ENCODE measurements at places on chromosomes 13 and 19.
A peak's percentile ranks its signal among the peaks of the same experiment; 100 is the strongest.

DNA sequence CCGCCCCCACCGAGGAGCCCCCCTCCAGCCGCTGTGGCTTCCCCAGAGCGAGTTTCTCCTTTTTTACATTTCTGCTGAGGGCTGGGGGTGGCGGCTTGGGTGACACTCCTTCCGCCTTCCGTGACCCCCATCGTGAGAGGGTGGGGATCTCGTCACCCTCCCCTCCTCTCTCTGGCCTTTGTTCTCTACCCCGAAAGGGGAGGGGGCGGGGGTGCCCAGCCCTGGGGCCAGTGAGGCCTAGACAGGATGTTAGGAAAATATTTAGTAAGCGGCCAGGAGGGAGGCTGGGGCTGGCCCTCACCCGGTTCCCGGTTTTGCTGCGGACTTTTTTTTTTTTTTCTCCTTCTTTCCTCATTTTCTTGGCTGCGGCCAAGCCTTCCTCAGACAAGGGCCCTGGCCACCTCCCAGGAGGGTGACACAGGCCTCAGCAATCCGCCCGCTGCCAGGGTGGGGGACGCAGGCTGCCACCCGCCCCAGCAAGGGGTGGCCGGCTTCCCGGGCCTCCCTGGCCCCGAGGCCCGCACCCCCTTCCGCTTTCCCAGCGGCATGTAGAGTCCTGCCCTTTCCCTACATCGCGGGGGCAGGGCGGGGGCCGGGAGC lies 3.9 kb downstream of the MIDN start:
- DNase-seq, result no peak

- DNase-seq, result no peak
Measured at GRCh38 chr13:76764429-76764828, 121.8 kb downstream of the KCTD12 start.

- DNase-seq, result no peak
Measured at GRCh38 chr19:40006273-40006691, 9.4 kb downstream of the ZNF546 start.

- no peak for DNase-seq
Measured at GRCh38 chr19:2650515-2650914, 52.0 kb downstream of the GNG7 start.

GRCh38 chr19:29214411-29214810 lies 1.5 kb upstream of the UQCRFS1 start:
- DNase-seq, result no peak

- no peak for DNase-seq
Measured at GRCh38 chr13:73325723-73326558, 267.1 kb downstream of the KLF5 start.

- DNase-seq, result peak; percentile 42
Measured at GRCh38 chr13:27006519-27007161, 165.0 kb downstream of the USP12 start.

- DNase-seq, result no peak
Measured at GRCh38 chr19:31979362-31979761, 366.0 kb upstream of the ZNF507 start.

- no peak for DNase-seq
Measured at GRCh38 chr19:6572217-6572616, 18.7 kb downstream of the CD70 start.

- peak; percentile 72 for DNase-seq
Measured at GRCh38 chr13:111429064-111429558, 108.7 kb downstream of the TEX29 start.

GRCh38 chr13:34129436-34129835 lies 311.5 kb downstream of the RFC3 start:
- DNase-seq, result no peak

GRCh38 chr13:111919849-111920248 lies 147.1 kb upstream of the SOX1 start:
- no peak for DNase-seq

DNA sequence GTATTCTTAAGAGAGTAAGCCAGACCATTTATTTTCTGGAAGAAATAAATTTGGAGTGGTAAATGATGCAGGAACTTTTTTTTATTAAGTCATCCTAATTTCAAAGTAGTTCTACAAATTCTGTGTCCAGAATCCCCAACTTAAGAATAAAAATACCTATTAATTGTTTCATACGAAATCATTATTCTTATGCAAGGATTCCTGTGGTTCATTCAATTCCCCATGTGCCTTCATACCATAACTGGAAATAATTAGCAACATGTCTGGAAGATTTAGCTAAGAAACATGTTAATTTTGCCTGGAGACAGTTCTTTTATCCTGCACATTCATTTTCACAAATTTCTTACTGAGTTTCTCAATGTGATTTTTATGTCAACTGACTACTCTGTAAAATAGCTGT lies 408.6 kb downstream of the PCDH9 start:
- DNase-seq, result no peak

DNA sequence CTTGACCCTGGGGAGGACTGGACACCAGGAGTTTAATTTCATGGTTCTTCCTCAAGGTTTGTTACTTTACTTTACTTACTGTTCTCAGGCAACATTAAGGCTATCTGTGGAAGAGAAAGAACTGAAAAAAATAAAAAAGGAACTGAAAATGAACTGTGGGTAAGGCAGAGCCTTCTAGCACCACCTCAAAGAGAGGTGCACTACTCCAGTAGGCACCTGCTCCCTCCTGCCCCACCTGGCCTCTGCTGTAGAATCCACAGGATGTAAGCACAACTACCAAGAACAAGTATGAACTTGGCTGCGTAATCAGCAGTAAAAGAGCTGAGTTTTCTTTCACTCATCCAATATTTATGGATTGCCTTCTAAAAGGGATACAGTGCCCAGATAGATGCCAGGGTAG lies 12.2 kb downstream of the ZNF112 start:
- no peak for DNase-seq

DNA sequence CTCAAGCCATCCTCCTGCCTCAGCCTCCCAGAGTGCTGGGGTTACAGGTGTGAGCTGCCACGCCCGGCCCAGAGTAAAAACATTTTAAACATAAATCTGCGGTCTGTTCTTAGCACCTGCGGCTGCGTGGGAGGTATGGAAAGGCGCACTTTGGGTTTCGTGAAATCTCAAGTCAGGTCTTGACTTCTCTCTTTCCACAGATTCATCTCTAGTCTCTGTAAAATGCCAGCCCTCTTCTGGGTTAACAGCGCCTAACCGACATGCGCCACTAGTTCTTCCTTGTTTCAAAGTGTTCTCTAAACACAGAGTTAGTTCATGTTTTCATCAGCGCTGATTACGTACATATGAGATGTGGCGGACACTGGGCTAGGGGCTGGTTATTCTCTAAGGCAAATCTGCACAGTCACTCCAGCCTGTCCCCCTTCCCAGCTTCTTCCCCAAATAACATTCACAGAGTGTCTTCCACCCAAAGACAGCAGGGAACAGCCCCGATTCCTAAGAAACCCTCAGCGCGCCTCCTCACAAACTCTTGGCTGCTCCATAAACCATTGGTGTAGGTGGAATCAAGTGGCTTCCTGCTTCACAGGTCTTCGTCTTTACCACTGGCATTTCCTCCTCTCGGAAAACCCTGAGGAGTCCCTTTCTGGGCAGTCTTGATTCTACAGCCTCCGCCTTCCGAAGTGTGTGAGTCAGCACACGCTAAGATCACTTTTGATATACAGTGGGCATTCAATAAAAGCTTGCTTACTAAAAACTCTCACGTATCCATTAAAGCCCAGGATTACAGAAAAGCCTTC lies 1.4 kb downstream of the PARP4 start:
- DNase-seq, result no peak

Data from WTC11 (cell line).